Activated naive CD8-positive, alpha-beta T cell treated with anti-CD3 and anti-CD28 coated beads, Interleukin-2, amount 10 ng/mL, durations not matched to agents 7 days and 5 days (primary cell): ENCODE measurements at places on chromosomes 2 and 18.

DNA sequence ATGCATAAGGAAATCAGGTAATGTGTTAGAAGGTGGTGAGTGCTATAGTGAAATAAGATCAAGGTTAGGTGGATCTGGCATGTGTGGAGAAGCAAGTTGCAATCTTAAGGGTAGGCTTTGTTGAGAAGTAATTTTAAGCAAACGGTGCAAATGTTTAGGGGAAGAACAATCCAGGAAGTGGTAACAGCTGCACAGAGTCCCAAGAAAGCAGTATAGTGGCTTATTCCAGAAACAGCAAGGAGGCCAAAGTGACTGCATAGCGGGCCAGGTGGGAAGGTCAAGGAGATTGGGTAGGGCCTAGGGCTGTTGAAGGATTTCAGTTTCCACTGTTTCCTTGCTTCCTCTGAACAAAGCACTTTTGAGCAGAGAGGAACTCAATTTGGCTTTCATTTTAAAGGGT, 30.0 kb upstream of the RAB1A start:
- DNase-seq, result no peak

- DNase-seq, result no peak
These were observed 989.4 kb upstream of the NXPH2 start for GRCh38 chr2:139769633-139770032.

- DNase-seq, result no peak
These were observed 19.0 kb upstream of the CXCR4 start for GRCh38 chr2:136136931-136137330.

DNA sequence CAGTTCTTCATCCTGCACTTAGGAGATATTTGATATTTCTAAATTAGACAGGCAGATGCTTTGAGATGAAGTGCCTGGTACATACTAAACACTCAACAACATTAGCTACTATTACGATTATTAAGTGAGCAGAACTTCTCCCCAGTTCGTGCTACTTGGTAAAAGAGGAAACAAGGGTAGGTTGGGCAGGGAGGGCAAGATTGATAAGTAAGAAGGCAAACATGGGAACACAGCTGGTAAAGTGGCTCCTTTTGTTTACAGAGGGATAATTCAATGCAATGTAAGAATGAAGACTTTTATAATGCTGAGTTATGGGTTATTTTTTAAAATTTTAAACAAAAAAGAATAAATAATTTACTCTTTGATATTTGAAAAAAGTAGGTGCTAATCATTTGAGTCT, 15.9 kb upstream of the WIPF1 start:
- no peak for DNase-seq

DNA sequence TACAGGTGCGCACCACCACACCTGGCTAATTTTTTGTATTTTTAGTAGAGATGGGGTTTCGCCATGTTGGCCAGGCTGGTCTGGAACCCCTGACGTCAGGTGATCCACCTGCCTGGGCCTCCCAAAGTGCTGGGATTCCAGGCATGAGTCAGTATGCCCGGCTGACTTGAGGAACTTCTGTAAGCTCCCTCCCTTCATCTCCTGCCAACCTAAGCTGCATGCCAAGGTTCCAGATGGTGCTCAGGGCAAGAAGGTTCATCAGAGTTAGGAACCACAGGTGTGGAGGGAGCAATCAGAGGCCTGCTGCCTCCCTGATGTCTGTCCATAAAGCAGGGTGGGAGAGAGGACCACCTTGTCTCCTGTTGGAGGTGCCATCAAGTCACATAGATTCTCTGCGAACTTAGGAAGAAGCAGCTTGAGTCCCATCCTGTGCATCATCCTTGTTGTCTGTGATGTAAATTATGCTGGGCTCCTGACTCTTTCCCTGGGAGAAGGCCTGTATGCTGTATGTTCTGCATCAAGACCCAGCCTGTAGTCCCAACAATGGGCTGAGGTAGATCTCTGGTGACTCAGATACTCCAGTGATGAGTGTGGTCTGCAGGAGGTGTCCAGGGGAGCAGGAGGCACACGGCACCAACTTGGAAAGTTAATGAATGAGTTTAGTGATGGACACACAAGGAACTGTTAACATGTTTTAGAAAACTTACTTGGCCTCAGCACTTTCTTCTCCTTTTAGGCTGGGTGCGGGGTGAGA, 53.1 kb downstream of the TMEM17 start:
- no peak for DNase-seq

GRCh38 chr18:8751692-8752091, 46.3 kb downstream of the MTCL1 start:
- no peak for DNase-seq

DNA sequence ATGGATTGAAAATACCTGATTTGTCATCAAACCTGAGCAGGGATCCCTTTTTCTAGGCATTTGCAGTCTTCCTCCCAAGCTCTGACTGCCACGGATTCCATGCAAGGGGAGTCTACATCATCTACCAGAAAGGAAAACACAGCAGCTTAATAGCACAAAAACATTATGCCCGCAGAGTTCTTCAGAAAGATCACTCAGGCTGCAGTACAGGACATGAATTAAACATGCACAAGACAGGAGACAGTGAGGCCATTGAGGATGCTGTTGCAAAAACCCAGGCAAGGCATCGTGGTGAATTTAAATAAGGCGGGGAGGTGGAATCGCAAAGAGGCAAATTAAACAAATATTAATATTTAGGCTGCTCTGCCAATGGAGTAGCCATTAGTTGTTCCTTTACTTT, 88.5 kb downstream of the MRPS9 start:
- DNase-seq, result no peak

DNA sequence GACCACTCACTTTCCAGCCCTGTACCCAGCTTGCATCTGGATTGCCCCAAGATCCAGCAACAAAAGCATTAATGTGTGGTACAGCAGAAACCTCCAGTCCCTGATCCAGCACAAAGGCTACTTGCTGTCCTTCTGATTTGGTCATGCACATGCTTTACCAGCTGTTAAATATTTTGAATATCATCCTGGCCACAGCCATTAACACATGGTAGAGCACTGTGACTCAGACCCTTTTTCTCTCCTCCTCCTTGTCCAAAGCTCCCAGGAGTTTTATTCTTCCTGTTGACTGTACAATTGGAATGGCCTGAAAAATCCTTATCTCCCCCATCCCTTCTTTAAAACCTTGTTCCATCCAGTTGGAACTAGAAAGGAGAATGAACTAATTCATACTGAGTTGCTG, 419.7 kb upstream of the TNP1 start:
- no peak for DNase-seq

- DNase-seq, result no peak
These were observed 631.8 kb upstream of the RAB6C start for GRCh38 chr2:129347486-129348217.

DNA sequence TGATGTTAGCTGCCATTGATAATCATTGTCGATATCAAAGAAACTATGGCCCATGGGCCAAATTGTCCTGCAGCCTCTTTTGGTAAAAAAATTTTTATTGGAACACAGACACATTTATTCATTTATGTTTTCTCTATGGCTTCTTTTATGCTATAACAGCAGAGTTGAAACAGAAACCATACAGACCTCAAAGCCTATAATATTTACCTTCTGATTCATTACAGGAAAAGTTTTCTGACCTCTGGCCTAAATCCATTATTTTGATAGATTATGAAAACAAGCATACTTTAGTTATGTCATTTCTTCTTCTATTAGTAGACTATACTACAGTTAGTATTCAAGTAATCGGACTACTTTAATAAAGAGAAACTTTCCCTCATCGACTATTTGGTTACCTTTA, 349.7 kb upstream of the GALNT5 start:
- no peak for DNase-seq

GRCh38 chr2:128807317-128807716, 488.6 kb upstream of the HS6ST1 start:
- no peak for DNase-seq

GRCh38 chr2:224145751-224146355, 106.8 kb upstream of the SERPINE2 start:
- no peak for DNase-seq

GRCh38 chr18:48877941-48878340, 72.8 kb downstream of the SMAD7 start:
- no peak for DNase-seq

GRCh38 chr2:69623236-69623635, 20.3 kb downstream of the AAK1 start:
- DNase-seq, result no peak

GRCh38 chr2:146094185-146094584, 1574.3 kb upstream of the ZEB2 start:
- DNase-seq, result no peak

DNA sequence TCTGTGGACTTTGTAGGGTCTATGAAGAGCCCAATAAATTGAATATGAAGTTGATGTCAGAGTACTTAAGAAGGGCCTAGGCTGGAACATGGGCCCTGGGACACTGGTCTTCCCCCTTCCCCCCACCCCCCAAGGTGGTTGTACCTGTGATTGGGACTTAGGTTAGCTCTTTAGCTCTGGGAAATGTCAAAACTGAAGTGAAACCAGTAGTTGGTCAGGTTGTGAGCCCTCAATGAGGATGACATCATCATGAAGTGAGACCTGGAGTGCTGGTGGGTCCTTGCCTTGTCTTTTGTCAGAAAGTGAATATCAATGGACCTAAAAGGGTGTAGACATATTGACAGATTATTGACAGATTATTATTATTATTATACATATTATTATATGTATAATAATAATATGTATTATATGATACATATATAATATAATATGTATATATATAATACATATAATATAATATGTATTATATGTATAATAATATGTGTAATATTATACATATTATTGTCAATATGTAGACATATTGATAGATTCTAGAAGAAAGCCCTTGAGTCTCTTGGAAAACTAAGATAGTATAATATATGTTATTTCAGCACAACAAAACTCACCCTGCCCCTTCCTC, 5.4 kb downstream of the MARS2 start:
- DNase-seq, result no peak

GRCh38 chr2:18284331-18284730, 276.1 kb downstream of the RDH14 start:
- DNase-seq, result no peak

GRCh38 chr18:44941516-44941915, 260.8 kb downstream of the SETBP1 start:
- no peak for DNase-seq

- no peak for DNase-seq
These were observed 168.7 kb downstream of the KCNS3 start for GRCh38 chr2:18047213-18047611.

DNA sequence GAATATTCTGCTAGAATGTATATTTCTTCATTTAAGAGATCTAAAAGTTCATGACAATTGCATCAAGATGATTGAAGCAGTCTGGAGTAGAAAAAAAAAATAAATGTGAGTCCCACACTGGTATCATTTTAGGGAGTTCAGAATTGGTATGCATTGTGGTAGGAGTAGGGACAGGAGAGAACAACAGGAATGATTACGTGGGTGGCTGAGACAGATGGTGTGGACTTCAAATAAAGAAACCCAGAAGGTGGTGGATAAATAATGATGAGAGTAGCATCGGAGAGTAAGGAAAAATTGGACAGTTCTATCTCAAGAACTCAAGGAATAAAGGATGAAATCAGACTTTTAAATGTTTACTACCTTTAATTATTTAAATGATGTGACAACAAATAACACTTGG, 289.6 kb downstream of the GALNT13 start:
- no peak for DNase-seq

GRCh38 chr18:58991167-58991798, 126.6 kb downstream of the ZNF532 start:
- DNase-seq, result no peak

- no peak for DNase-seq
These were observed 27.2 kb downstream of the DPYSL5 start for GRCh38 chr2:26875065-26875634.

- no peak for DNase-seq
These were observed 34.4 kb upstream of the TRAPPC8 start for GRCh38 chr18:31977270-31977872.

DNA sequence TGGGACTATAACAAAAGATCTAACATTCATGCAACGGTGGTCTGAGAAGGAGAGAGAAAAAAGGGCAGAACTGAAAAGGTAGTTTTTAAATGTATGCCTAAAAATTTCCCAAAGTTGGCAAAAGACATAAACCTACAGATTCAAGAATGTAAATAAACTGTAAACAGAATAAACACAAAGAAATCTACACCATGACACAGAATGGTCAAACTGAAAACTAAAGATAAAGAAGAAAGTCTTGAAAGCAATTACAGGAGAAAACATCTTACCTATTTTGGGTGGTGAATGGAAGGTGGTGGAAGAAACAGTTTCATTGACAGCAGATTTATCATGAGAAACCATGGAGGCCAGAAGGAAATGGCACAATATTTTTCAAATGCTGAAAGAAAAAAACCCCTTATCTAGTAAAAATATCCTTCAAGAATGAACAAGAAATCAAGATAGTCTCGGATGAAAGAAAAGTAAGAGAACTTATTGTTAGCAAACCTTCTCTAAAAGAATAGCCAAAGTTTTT, 35.6 kb upstream of the ZNF397 start:
- no peak for DNase-seq

- no peak for DNase-seq
These were observed 87.5 kb upstream of the RNF152 start for GRCh38 chr18:61980355-61980754.

- DNase-seq, result no peak
These were observed 247.5 kb upstream of the CDH20 start for GRCh38 chr18:61085761-61086160.
